Stomach (tissue), 19 donors: ENCODE measurements at places on chromosomes 1 and 21. TPM values are rescaled to one million over a fixed set of nuclear protein-coding genes. Genes with fewer than 3 reads are reported as not detected.
A peak's percentile ranks its signal among the peaks of the same experiment; 100 is the strongest.

DNA sequence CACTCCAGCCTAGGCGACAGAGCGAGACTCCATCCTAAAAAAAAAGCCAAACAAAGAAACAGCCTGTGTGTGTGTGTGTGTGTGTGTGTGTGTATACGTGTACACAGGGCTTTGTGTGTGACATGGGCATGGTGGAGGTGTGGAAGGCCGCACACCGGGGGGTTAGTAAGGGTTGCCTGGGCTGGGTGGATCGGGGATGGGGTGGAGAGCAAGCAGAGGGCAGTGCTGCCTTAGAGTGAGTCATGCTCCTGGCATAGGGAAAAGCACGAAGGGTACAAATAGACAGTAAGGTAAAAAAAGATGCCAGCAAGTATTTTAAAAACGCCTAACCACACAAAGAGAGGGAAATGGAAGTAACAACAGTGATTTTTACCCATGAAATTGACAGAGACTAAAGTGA is 6.2 kb downstream of the PRMT2 start:
- H3K4me1 ChIP-seq = peaks cover 16% of the 10 kb centered on the region
- H3K27ac ChIP-seq = no peak overlapping the region
- H3K27me3 ChIP-seq = no peaks in the 10 kb centered on the region
- H3K36me3 ChIP-seq = peaks cover 35% of the 10 kb centered on the region
- no peak for DNase-seq

DNA sequence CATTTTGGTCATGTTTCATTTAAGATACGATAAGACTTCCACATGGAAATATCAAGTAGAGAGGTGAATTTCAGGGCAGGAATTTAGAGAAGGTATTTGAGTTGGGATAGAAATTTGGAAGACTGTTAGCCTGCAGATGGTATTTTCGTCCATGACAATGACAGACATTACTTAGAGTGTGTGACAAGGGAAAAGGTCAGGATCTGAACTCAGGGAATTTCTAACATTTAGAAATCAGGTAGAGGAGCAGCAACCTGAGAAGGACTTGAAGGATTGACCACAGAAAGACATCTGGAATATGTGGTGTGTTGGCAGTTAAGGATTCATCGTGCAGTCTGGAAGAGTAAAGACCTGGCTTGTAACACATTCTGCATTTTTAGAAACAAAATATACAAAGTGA is 57.9 kb downstream of the RABGAP1L start:
- H3K36me3 ChIP-seq = no peaks in the 10 kb centered on the region
- no peaks in the 10 kb centered on the region for H3K27me3 ChIP-seq
- H3K27ac ChIP-seq = no peak overlapping the region

DNA sequence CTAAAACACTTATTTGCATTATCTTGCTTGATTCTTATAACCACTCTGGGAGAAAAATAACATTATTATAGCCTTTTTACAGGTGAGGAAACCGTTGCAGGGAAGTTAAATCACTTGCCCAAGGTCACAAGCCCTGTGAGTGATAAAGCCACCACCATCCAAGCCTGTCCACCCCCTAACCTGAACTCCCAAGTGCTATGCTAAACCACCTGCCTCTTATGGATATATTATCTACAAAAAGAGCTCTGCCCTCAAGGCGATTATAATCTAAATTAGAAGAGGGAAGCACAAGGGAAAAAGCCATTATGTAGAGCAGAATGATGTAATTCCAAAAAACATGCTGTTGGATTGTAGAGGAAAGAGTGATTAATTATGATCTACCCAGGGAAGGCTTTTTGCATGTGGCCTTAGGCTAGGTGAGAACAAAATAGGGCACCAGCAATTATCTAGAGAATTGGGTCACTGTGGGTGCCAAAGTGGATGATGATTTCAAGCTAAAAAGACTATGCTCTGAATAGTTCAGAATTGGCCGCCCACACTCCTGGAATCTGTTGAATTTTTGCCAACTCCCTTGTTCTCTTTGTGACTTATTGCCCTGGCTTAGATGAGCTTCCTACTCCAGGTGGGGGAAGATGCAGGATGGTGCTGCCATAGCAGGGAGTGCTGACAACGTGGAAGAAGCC is 205.3 kb downstream of the FGGY start:
- peaks cover 32% of the 10 kb centered on the region for H3K4me1 ChIP-seq
- H3K27ac ChIP-seq = no peak overlapping the region
- H3K36me3 ChIP-seq = no peaks in the 10 kb centered on the region
- no peak overlapping the region for H3K4me3 ChIP-seq
- no peak for DNase-seq

DNA sequence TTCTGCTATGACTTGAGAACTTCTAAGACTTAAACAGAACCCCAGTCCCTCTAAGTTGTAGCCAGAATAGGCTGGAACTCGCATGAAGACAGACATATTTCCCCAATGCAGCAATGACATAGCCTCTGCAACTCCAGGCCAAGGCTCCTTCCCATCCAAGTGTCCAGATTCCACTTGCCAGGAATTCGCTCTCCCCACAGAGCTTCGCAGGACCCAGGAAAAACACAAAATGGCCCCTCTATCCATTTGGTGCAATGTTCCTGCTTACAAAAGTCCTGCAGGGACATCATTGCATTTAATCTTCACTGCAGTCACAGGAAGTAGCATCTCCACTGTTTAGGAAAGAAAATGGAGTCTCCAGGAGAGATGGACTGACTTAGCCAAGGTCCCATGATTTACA is 147.5 kb upstream of the KLHDC7A start:
- no peak for DNase-seq
- no peak overlapping the region for H3K4me3 ChIP-seq
- no peak overlapping the region for H3K27ac ChIP-seq
- H3K27me3 ChIP-seq = no peaks in the 10 kb centered on the region
- no peaks in the 10 kb centered on the region for H3K36me3 ChIP-seq
- H3K4me1 ChIP-seq = no peaks in the 10 kb centered on the region

- peaks cover 10% of the 10 kb centered on the region for H3K4me1 ChIP-seq
- H3K4me3 ChIP-seq = no peak overlapping the region
- H3K27me3 ChIP-seq = no peaks in the 10 kb centered on the region
- peaks cover 5% of the 10 kb centered on the region for H3K36me3 ChIP-seq
- H3K27ac ChIP-seq = no peak overlapping the region
- peak; percentile 1 for DNase-seq
Measured at GRCh38 chr21:44462086-44462833, 7.0 kb downstream of the LRRC3 start.

DNA sequence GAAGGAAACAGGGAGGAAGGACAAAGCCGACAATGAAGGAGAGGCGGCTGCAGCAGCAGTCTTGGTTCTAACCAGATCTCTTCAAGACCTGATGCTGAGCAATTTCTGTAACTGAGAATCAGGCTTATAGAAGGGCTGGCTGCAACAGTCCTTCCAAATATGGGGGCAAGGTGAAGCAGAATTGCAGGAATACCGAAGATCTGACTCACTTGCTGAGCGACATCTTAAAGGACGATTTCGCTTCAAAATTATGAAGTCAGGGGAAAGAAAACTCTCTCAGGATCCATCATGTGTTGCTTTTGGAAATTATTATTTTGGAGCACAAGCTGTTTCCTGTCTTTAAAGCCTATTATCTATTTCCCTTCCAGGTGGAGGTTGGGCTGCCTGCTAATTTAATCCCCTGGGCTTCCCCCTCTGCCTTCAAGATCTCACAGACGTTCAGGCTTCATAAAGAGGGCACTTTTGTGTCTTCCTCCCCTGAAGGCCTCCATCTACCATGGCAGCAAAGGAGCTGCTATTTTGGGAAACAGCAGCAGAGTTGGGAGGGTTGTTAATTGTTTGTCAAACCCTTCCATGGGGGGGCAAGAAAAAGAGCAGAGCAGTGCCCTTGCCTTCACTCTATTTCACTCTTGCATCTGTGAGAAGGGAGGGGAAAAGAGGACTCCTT is 10.8 kb upstream of the IER5 start:
- H3K4me3 ChIP-seq = no peak overlapping the region
- no peaks in the 10 kb centered on the region for H3K27me3 ChIP-seq
- no peaks in the 10 kb centered on the region for H3K4me1 ChIP-seq
- H3K36me3 ChIP-seq = no peaks in the 10 kb centered on the region

GRCh38 chr1:97571760-97572159 is 349.1 kb downstream of the DPYD start:
- no peak for DNase-seq
- no peak overlapping the region for H3K27ac ChIP-seq
- H3K4me1 ChIP-seq = no peaks in the 10 kb centered on the region
- no peak overlapping the region for H3K4me3 ChIP-seq
- no peaks in the 10 kb centered on the region for H3K27me3 ChIP-seq

DNA sequence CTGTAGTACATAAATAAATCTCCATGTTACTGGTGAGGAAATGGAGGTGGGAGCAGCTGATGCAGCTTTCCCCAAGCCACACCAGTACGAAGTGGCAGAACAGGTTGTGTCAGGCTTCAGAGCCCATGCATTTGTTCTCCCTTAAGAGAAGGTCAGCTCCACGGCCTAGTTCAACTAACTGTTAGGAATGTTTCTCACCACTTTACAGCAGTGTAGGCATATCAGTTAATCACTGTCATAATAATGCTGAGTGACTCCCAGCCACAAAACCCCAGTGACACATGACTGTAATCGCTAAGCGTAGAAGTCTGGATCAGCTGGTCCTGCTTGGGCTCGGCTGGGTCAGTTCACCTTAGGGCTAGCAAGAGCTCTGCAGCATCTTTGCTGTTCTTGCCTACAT is 90.4 kb downstream of the VPS26C start:
- peak; percentile 72 for DNase-seq
- H3K4me1 ChIP-seq = peaks cover 2% of the 10 kb centered on the region
- no peaks in the 10 kb centered on the region for H3K27me3 ChIP-seq
- no peak overlapping the region for H3K4me3 ChIP-seq
- no peak overlapping the region for H3K27ac ChIP-seq
- peaks cover 88% of the 10 kb centered on the region for H3K36me3 ChIP-seq

- no peaks in the 10 kb centered on the region for H3K36me3 ChIP-seq
- DNase-seq = no peak
- H3K27me3 ChIP-seq = no peaks in the 10 kb centered on the region
- no peaks in the 10 kb centered on the region for H3K4me1 ChIP-seq
Measured at GRCh38 chr1:93993731-93994130, 84.5 kb upstream of the GCLM start.

DNA sequence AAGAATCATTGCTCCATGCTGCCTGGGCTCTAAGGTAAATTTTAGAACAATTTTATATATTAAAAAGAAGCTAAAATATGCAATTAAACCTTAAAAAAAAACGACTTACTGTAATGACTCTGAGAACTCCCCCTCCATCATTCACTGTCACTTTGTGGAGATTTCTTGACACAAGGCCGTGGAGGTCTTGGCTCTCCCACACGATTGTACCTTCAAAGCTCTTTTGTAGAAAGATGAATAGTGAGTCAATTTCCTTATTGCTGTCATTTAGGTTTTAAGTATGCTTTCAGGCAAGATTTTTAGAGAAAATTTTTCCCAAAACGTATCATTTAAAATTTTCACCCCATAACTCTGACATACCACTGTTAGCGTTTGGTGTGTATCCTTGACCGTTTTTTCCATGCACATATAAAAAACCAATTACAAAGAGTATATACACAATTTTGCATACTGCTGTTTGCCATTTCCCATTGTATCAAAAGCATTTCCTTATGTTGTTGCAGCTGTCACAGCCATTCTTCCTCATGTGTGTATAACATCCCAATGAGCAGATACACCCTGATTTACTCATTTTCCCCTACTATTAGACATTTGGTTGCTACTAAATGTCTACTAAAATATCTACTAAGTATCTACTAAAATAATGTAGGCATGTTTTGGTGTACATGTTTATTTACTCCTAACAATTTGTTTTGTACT is 33.4 kb downstream of the B3GALNT2 start:
- H3K36me3 ChIP-seq = peaks cover 68% of the 10 kb centered on the region
- no peak for DNase-seq
- no peaks in the 10 kb centered on the region for H3K27me3 ChIP-seq
- no peaks in the 10 kb centered on the region for H3K4me1 ChIP-seq
- H3K27ac ChIP-seq = no peak overlapping the region

GRCh38 chr1:228734881-228735801 is at the start of gene RHOU:
RHOU (plus strand) TSS chr1:228735479; CDS start chr1:228735743, 264 bp downstream.
- H3K36me3 ChIP-seq = peaks cover 18% of the 10 kb centered on the region
- DNase-seq = peak; percentile 94
- H3K4me3 ChIP-seq = peak within 1 kb of the TSS; percentile 94

- peaks cover 18% of the 10 kb centered on the region for H3K4me1 ChIP-seq
- no peaks in the 10 kb centered on the region for H3K36me3 ChIP-seq
- H3K4me3 ChIP-seq = no peak overlapping the region
- no peaks in the 10 kb centered on the region for H3K27me3 ChIP-seq
Measured at GRCh38 chr1:158246650-158247049, 7.6 kb upstream of the CD1A start.

GRCh38 chr1:172003766-172004530 is 162.7 kb downstream of the DNM3 start:
- no peak overlapping the region for H3K27ac ChIP-seq
- DNase-seq = no peak
- no peaks in the 10 kb centered on the region for H3K27me3 ChIP-seq
- H3K4me3 ChIP-seq = no peak overlapping the region
- H3K36me3 ChIP-seq = no peaks in the 10 kb centered on the region
- H3K4me1 ChIP-seq = no peaks in the 10 kb centered on the region

DNA sequence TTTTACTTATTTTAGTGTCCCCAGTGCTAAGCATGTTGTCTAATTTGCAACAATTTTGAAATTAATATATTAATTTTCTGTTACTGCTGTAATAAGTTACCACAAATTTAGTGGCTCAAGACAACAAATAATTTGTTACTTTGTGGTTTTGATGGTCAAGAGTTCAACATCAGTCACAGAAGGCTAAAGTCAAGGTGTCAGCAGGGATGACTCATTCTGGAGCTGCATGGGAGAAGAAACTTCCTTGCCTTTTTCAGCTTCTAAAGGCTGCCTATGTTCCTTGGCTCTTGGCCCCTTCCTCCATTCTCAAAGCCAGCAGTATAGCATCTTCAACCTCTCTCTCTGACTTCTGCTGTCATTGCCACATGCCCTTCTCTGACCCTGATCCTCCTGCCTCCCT is 271.8 kb downstream of the HLX start:
- no peak overlapping the region for H3K27ac ChIP-seq
- H3K27me3 ChIP-seq = no peaks in the 10 kb centered on the region
- no peaks in the 10 kb centered on the region for H3K4me1 ChIP-seq
- DNase-seq = no peak

- no peaks in the 10 kb centered on the region for H3K27me3 ChIP-seq
- H3K4me1 ChIP-seq = peaks cover 48% of the 10 kb centered on the region
- H3K27ac ChIP-seq = peak overlapping the region; percentile 75
- no peaks in the 10 kb centered on the region for H3K36me3 ChIP-seq
- peak overlapping the region; percentile 49 for H3K4me3 ChIP-seq
Measured at GRCh38 chr1:36126005-36126716, 1.1 kb upstream of the COL8A2 start.

- H3K27me3 ChIP-seq = no peaks in the 10 kb centered on the region
- no peak for DNase-seq
- H3K27ac ChIP-seq = no peak overlapping the region
- no peaks in the 10 kb centered on the region for H3K4me1 ChIP-seq
- no peak overlapping the region for H3K4me3 ChIP-seq
Measured at GRCh38 chr1:67393737-67394136, 36.5 kb downstream of the SERBP1 start.

Gene RIPK4
- 11.2 TPM for total RNA-seq

Gene PPFIA4
- not detected for total RNA-seq

Gene KRTAP23-1
- not detected for total RNA-seq

Gene VWA5B1
- total RNA-seq = not detected

Gene LCE1F
- not detected for total RNA-seq

Gene NLRP3
- 5.5 TPM for total RNA-seq

Gene PTBP2
- 135 TPM for total RNA-seq

Gene BACE2
- total RNA-seq = 83.0 TPM

Gene ATP1A4
- total RNA-seq = not detected

Gene KCNT2
- total RNA-seq = 7.6 TPM

Gene IL24
- total RNA-seq = not detected

Gene NOS1AP
- total RNA-seq = 11.9 TPM

Gene TNFRSF18
- total RNA-seq = not detected

Gene UQCRHL
- 1.8 TPM for total RNA-seq

Gene FAM89A
- 12.1 TPM for total RNA-seq
